ENCODE measurements at places on chromosomes 16 and 17. TPM values are rescaled to one million over a fixed set of nuclear protein-coding genes. Genes with fewer than 3 reads are reported as not detected.
A peak's percentile ranks its signal among the peaks of the same experiment; 100 is the strongest.

GRCh38 chr16:69436896-69437295 is 12.5 kb downstream of the CYB5B start:
- DNase-seq = no peak

The PRPF8 gene
- 425 TPM for total RNA-seq

The TEKT5 gene
- not detected for total RNA-seq

GRCh38 chr17:28173031-28173561 is 130.6 kb downstream of the NLK start:
- no peak for DNase-seq

DNA sequence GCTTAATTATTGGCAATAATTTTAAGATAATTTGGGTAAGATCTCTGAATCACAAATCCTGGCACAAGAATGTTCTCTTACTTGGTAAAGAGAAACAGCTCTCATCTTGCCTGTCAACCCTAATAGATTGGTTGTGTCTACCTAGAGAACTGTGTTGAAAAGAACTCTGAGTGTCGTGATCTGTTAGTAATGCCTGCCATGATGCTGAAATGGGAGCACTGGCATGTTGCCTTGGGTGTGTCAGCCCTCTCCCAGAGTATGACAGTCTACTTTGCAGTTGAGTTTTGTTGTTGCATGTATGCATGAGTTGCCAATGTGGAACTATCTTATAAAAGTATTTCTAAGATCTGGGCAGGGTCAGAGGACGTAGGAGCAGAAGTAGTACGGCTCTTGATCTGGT is 221.4 kb downstream of the MAF start:
- no peak for DNase-seq

The NPIPA5 gene
- total RNA-seq = 0.46 TPM

GRCh38 chr17:64329588-64329987 is 61.1 kb downstream of the PECAM1 start:
- no peak for DNase-seq

DNA sequence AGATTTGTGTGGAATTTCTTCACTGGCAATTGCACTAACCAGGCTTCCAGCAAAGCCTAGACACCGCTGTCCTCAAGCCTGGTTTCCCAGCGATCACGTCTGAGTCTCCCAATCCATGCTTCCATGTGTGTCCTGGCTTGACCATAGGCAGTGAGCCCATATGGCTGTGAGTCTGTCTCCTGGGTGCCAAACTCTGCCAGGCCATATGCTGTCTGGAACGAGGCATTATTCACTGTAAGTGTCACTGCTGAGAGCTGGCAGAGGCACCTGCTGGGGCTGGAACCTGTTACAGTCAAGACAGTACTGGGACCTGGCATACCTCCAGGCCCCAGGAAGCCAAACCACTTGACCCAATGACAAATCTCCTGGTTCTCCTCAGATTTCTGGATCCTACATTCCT is 60.4 kb downstream of the HS3ST2 start:
- DNase-seq = no peak

DNA sequence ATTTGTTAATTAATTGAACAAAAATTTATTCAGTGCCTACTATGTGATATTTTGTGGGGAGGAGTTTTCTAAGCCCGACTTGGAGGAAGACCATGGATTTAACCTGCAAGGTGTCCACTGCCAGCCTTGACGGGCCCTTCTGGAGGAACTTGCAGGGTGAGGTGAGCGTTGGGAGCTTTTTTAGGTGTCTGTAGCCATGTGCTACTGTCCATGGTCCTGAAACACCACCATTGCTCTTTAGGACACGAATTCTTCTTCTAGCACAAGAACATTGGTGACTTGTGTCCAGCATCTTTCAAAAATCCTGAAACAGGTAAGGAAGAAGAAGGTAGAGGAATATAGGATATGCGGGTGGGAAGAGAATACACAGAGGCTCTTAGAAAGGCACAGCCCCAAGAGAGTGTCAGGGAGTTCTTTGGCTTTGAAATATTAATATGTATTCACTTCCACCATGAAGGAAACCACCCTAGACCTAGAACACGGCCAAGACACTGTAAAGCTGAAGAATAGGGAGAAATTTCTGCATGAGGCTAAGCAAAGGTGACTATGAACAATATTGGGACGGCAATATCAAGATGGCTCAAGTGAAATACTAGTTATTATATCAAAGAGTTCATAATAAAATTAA is 27.9 kb upstream of the OR4D1 start:
- peak; percentile 60 for DNase-seq

DNA sequence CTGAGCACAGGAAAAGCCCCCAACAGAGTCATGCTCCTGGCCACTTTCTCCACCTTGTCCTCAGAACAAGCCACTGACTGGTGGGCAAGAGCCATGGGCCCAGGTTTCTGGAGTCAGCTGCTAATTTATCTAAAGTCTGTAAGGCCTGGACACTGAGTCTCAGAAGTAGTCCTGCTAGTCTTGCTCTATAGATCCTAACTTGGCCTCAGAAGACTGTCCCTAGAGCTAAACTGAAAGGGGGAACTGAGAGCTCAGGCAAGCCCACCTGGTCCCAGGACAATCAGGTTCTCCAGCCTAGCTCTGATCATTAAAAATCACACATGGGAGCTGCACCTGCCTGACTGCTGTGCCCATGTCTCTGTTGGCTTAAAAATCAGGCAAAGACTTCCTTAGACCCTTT is 485.8 kb downstream of the SLC39A11 start:
- DNase-seq = no peak

GRCh38 chr17:76498876-76499251 is 2.4 kb downstream of the RHBDF2 start:
- DNase-seq = no peak

The CACNG4 gene
- not detected for total RNA-seq

- no peak for DNase-seq
Measured at GRCh38 chr17:4711661-4712181, 1.3 kb downstream of the ARRB2 start.

- DNase-seq = no peak
Measured at GRCh38 chr16:1537138-1537577, 3.7 kb downstream of the TMEM204 start.

- peak; percentile 50 for DNase-seq
Measured at GRCh38 chr16:15907863-15908478, 19.6 kb upstream of the CEP20 start.

DNA sequence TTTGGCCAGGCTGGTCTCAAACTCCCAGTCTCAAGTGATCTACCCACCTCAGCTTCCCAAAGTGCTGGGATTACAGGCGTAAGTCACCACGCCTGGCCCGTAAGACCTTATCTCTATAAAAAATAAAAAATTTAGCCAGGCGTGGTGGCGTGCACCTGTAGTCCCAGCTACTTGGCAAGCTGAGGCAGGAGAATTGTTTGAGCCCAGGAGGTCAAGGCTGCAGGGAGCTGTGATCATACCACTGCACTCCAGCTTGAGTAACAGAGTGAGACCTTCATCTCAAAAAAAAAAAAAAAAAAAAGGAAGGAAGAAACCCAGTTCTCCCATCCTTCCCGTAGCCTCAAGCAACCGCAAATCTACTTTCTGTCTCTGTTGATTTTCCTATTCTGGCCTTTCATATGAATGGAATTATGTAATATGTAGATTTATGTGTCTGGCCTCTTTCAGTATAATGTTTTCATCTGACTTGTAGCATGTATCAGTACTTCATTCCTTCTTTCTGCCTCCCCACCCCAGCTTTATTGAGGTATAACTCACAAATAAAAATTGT is 11.2 kb downstream of the CASC3 start:
- DNase-seq = no peak

The GCGR gene
- total RNA-seq = not detected

- DNase-seq = no peak
Measured at GRCh38 chr17:21677126-21677910, 15.0 kb upstream of the KCNJ18 start.

DNA sequence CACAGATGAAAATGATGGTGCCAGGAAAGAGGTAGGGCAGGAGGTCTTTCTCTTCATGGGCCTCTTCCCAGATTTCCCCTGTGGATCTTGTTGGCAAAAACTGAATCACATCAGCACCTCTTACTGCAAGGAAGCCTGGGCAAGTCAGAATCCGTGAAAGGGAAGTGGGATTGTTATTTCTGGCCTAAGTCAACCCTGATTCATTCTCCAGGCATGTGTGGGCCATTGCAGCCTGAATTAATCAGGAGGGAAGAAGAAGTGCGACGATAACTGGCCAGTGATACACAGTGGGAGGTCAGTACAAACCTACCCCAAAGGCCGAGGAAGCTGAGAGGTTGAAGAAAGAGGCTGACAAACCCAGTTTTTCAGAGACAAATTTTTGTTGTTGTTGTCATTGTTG is 17.9 kb upstream of the NSMCE1 start:
- no peak for DNase-seq

Data from activated CD4-positive, alpha-beta T cell treated with anti-CD3 and anti-CD28 coated beads for 36 hours (primary cell).